ENCODE measurements at places on chromosomes 4 and X.

- DNase-seq, result no peak
These were observed 27.8 kb upstream of the PSAPL1 start for GRCh38 chr4:7462509-7462971.

- DNase-seq, result peak; percentile 4
These were observed 12.3 kb downstream of the ZNF182 start for GRCh38 chrX:47991263-47992094.

DNA sequence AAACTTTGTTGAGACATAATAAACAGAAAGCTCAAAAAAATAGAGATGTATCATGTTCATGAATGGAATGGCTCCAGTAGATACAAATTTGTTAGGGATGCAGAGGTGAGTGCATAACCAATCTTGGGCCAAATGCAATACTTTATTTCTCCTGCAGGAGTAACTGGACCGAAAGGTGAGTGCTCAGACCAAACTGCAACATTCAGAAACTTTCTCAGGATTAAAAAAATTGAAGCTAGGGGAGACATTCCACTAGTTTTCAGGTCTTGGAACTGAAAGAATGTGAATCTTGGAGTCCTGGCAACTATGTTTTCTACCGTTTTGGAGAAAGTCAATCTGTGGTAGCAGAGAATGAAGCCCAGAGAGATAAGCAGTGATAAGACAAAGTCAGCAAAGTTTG lies 21.2 kb upstream of the LCORL start:
- no peak for DNase-seq

DNA sequence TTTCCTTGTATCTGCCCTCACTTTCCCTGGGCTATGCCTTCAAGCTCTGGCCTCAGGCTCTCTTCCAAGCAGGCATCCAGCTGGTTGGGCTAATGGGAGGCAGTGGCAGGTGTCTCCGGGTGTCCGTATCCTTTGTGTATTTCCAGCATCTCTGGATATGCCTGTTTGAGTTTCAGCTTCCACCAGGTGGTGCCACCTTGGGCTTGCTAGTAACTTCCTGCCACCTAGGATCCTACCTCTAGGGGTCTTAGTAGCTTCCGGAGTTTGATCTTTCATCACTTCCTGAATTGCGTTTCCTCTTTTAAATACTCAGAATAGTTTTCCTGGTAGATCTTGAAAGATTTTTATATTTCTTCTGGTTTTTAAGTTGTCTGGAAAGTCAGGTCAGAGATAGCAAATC lies 23.2 kb upstream of the ANOS1 start:
- peak; percentile 27 for DNase-seq

- peak; percentile 6 for DNase-seq
These were observed 460.5 kb upstream of the CNKSR2 start for GRCh38 chrX:20913760-20914159.

DNA sequence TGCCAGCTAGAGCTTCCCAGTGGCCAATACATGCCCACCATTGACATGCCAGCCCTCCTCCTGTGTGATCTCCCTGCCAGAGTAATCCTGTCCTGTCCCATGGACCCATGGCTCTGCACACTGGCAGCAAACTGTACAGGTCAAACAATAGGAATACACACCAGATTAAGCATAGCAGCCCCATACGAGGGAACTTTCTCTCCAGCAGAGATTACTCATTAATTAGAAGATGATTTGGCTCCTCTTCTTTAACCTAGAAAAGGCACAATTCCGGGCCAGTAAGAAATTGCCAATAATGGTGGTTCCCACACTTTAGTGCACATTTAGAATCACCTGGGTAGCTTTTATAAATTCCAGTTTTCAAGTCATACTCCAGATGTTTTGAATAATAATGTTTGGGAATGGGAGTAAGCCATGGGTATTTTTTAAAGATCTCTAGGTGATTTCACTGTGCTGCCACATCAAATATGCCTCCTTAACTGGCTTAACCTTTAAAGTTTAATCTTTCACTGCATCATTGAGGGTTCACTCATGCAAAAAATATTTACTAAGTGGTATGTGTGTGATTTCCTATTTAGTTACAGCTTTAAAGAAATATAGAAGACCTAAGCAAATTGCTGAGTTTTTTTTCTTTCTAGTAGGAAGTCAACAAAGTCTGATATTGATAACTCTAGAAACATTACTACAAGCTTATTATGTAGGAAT lies 277.6 kb upstream of the NWD2 start:
- DNase-seq, result no peak
